ENCODE measurements at places on chromosomes 1 and 21. TPM values are rescaled to one million over a fixed set of nuclear protein-coding genes. Genes with fewer than 3 reads are reported as not detected.

TBX15 gene
- not detected for total RNA-seq

PCP4 gene
- total RNA-seq = not detected

MYBPH gene
- total RNA-seq = not detected

C1orf116 gene
- total RNA-seq = 0.08 TPM

KRTAP19-3 gene
- total RNA-seq = not detected

NTRK1 gene
- 4.0 TPM for total RNA-seq

BPNT1 gene
- 26.1 TPM for total RNA-seq

FGR gene
- total RNA-seq = 0.35 TPM

SYCP1 gene
- not detected for total RNA-seq

BCL10 gene
- total RNA-seq = 29.0 TPM

NBPF4 gene
- not detected for total RNA-seq

AVPR1B gene
- total RNA-seq = not detected

DYNLT5 gene
- not detected for total RNA-seq

LMOD1 gene
- total RNA-seq = not detected

SHE gene
- not detected for total RNA-seq
